ENCODE measurements at places on chromosomes 4 and X.

- no peak for DNase-seq
Observed at GRCh38 chr4:172352356-172352755, 539.2 kb downstream of the GALNTL6 start.

DNA sequence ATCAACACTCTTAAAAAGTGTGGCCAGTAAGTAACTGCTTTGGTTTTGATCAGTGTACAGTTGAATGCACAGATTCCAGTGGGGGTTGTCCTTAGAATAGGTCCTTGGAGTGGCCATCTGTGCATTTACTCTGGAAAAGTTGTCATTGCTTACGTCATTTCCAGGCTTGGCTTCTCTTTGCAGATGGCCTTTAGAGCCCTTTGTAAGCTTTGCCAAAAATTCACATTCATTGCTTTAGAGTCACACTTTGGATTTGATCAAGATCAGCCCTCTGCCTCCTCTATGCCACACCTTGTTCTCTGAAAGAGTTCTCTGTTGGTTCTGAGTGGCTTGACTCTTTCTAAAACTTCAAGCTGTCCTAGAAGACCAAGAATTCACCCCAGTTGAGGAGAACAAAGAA is 83.9 kb downstream of the MAMLD1 start:
- no peak for DNase-seq

- DNase-seq, result no peak
Observed at GRCh38 chr4:142405695-142406498, 440.2 kb downstream of the INPP4B start.

- no peak for DNase-seq
Observed at GRCh38 chr4:52932591-52933470, 70.7 kb downstream of the RASL11B start.

DNA sequence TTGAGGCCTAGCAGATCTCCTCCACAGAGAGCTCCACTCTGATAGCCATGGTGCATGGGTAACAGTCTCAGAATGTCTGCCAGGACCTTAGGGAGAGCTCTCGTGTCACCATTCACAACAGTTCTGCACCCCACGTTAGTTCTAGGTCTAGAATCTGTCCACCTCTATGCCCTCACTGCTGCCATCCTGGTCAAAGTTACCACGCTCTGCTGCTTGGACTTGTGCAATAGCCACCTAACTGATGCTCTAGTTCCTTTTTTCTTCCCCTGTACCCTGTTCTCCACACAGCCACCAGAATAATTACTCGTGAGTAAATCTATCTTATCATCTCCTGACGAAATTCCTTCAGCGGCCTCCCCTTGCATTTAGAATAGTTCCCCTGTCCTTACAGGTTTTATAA is 268.8 kb upstream of the GATB start:
- no peak for DNase-seq

GRCh38 chr4:82774711-82775171 is 23.9 kb downstream of the SCD5 start:
- no peak for DNase-seq

GRCh38 chrX:21748235-21748634 is 9.7 kb downstream of the SMPX start:
- no peak for DNase-seq

- no peak for DNase-seq
Observed at GRCh38 chrX:55523356-55523755, 33.7 kb upstream of the USP51 start.

DNA sequence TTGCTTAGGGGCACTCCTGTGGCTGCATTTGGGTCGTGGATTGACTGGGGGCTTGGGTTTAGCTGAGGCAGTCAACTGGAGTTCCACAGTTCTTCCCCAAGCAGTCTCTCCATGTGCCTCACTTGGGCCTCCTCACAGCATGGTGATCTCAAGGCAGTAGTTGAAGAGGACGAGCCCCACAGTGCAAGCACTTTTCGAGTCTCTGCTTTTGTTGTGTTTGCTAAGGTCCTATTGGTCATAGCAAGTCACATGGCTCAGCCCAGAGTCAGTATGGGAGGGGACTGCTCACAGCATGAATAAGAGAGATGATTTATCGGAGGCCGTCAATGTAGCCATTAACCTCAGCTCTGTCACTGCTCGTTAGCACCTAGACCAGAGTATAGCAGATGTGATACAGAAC is 29.7 kb downstream of the BMX start:
- no peak for DNase-seq

GRCh38 chrX:40805404-40805803 is 70.1 kb upstream of the MED14 start:
- DNase-seq, result no peak

DNA sequence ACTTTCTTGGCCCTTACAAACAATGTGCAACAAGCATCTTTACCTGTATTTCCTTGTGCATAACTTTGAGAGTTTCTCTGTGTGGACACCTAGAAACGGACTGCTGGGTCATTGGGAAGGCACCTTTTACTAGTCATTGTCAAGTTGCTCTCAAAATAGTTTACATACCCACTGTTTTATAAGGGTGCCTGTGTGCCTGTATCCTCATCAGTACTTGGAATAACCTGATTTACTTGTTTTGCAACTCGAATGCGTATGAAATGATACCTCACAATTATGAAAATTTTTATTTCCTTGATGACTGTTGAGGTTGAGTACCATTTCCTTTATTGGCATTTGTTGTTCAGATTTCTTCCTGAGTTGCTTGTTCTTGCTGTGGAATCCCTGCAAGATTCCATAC is 150.8 kb downstream of the STIM2 start:
- no peak for DNase-seq

DNA sequence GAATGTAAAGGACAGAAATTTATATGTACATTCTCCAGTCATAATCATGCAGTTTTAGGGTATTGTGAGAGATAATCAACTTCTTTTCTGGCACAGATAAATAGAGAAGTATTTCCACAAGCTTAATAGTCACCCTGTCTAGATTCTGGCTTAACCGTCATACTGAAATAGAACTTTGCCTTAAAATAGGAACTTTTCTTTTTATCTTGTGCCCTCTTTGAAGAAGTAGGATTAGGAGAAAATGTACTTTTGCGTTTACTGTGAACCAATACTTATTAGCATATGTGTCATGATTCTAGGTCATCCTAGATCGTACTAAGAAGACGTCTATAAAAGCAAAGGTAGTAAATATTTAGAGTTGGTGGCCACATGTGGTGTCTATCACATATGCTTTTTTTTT is 95.4 kb downstream of the NFKB1 start:
- DNase-seq, result no peak

GRCh38 chr4:98430708-98431403 is 169.7 kb downstream of the RAP1GDS1 start:
- no peak for DNase-seq

- no peak for DNase-seq
Observed at GRCh38 chr4:143455211-143455610, 58.3 kb upstream of the SMARCA5 start.

- DNase-seq, result no peak
Observed at GRCh38 chrX:13147733-13148132, 103.3 kb upstream of the FAM9C start.

- DNase-seq, result no peak
Observed at GRCh38 chr4:5750946-5751665, 40.1 kb downstream of the EVC start.

DNA sequence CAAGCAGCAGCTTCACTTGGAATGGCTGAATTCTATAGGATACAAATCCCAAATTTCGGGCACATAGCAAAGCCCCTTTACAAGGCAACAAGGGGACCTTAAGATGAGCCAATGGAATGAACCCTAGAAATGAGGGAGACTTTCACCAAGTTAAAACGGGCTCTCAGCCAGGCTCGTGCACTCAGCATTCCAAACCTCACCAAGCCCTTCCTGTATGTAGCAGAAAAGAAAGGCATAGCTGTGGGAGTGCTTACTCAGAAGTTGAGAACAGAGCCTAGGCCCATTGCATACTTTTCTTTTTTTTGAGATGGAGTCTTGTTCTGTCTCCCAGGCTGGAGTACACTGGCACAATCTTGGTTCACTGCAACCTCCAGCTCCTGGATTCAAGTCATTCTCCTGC is 10.8 kb upstream of the HERC5 start:
- no peak for DNase-seq

DNA sequence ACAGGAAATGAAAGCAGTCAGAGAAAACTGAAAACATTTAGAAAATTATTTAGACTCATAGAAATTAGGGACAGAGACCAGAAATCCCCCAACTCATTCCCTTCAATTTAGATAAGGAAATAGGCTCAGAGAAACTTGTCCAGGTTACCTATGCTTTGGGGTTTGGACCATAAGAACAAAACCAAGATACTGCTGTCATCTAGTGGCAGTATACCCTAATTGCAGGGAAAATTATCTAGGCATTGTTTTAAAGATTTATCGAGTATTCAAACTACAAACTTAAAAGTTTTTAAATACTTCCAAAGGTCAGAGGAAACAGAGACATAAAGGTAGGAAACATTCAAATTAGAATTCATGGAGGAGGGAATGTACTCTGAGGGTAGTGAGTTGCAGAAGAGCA is 67.0 kb upstream of the KLHL13 start:
- DNase-seq, result no peak

GRCh38 chr4:176979416-176979815 is 186.7 kb upstream of the VEGFC start:
- no peak for DNase-seq

DNA sequence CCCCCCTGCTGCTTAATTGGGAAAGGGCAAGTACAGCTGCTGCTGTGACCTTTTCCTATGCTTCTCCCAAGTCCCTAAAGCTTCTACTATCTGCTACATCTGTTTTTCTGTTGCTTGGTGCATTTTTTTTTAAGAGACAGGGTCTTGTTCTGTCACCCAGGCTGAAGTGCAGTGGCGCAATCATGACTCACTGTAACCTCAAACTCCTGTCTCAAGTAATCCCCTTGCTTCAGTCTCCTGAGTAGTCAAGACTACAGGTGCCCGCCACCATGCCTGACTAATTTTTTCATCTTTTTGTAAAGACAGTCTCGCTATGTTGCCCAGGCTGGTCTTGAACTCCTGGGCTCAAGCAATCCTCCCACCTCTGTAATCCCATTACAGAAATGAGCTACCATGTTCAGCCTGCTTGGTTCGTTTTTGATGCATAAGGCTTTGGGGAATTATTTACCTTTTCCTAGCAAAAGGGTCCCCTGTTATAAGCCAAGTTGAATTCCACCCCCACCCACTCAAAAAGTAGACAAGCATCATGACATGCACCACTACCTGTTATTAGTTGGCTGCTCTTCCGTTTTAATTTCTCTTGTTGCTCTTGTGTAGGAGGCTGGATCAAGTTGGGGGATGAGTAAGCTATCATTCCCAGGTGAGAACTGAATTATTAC is 39.6 kb downstream of the DGKK start:
- no peak for DNase-seq

DNA sequence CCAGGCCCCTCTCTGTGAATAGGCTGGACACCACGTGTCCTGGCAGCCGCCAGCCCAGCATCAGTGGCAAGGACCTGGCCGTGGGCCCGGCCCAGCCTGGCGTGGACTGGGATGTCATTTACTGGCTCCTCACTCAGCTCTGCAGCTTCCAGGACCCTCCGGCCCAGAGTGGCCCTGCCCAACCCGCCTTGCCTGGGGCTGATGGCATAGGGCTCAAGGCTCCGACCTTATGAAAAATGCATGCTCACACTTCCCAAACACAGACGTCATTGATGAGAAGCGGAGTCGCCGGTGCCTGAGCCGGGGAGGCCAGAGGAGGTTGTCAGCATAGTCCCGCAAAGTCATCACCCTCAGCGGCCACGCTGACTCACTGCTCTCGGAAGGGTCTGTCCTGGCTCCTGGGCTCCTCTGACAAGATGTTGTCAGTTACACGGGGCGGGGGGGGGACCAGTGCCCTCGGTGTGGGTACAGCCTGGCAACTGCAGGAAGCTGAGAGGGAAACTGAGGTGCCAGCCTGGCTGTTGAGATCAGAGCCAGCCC is 14.3 kb downstream of the CFAP99 start:
- no peak for DNase-seq

GRCh38 chr4:150314031-150314430 is 235.8 kb downstream of the DCLK2 start:
- no peak for DNase-seq

DNA sequence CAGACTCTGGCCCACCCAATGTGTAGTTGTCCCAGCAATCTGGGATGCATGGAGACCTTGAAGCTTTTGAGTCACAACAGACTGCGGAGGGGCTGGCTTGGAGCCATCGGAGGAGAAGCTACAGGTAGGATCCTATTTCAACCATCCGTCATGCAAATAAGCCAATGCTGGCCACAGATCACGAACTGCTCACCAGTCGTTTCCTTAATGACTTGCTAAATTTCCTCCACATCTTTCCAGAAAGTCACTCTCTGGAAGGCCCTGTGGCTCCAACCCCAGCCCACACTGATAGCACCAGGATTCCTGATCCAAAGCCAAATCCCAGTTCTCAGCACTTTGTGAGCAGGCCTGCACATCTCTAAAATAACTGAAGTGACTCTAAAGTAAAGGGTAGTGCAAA is 321.3 kb downstream of the RAB28 start:
- DNase-seq, result no peak

GRCh38 chr4:163804001-163804400 is 309.5 kb downstream of the TMA16 start:
- no peak for DNase-seq

DNA sequence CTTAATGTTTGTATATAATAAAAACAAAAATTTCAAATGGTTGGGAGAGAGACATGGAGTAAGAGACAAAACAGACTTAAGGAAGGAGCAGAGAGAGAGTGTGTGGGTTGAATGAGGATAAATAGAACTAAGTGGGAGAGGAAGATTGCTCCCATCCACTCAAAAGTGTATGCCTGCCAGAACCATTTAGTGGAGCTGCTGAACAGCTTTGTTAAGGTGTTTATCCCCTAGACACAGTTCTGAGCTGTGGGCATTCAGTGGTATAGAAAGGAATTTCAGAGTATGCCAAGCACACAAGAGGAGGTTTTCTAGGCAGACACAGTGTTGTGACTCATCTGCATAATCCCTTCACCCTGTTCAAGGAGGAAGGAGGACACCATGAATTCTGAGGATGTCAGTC is 508.6 kb upstream of the EPHA5 start:
- no peak for DNase-seq

DNA sequence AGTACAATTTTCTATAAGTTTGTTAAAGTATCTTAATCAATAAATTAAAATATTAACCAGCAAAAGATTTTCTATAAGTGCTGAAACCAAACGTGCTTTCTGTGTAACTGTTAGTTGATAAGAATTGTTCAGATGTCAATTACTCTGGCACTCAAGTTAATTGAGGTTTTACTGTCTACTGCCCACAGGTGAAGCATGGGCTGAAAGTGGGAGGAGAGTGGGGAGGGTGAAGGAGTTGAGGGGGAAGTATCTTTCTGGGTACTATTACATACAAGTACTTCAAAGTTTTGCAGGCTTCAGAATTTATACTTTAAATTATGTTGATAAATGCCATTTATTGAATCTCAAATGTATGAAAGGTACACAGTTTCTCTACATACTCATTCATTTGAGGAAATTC is 19.1 kb upstream of the CXCL3 start:
- no peak for DNase-seq

- no peak for DNase-seq
Observed at GRCh38 chrX:134935276-134935675, 55.5 kb upstream of the SMIM10 start.

- no peak for DNase-seq
Observed at GRCh38 chr4:52956691-52957090, 94.6 kb downstream of the RASL11B start.

GRCh38 chr4:3197366-3198105 is 51.4 kb upstream of the MSANTD1 start:
- no peak for DNase-seq

All from effector CD4-positive, alpha-beta T cell (primary cell).